Vagina (tissue), 2 donors: ENCODE measurements at places on chromosomes 7 and 10. TPM values are rescaled to one million over a fixed set of nuclear protein-coding genes. Genes with fewer than 3 reads are reported as not detected.

GRCh38 chr10:117217196-117217761 lies 20.0 kb downstream of the KCNK18 start:
- no peaks in the 10 kb centered on the region for H3K27me3 ChIP-seq
- DNase-seq, result no peak
- peaks cover 15% of the 10 kb centered on the region for H3K4me1 ChIP-seq
- peak overlapping the region; percentile 25 for H3K4me3 ChIP-seq
- H3K27ac ChIP-seq, result no peak overlapping the region

DNA sequence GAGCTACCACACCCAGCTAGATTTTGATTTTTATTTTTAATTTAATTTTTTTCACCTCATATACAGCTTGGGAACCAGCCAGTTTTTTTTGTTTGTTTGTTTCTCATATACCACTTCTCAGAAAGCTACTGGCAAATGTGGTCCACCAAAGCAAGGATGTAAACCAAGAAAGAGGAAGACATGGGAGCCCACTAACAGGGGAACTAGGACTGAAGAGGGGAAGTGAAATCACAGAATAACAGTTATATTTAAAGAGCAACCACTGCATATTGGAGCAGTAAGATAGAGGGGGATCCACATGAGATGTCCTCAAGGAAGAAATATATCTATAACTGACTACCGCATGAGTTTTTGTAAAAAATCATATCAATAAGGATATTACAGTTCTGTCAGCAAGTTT lies 10.5 kb downstream of the CPVL start:
- DNase-seq, result no peak
- H3K4me3 ChIP-seq, result no peak overlapping the region

- H3K27me3 ChIP-seq, result no peaks in the 10 kb centered on the region
- H3K27ac ChIP-seq, result no peak overlapping the region
- no peaks in the 10 kb centered on the region for H3K36me3 ChIP-seq
- DNase-seq, result no peak
Observed at GRCh38 chr10:65275296-65275695, 1650.5 kb upstream of the LRRTM3 start.

Gene TMEM196
- not detected for total RNA-seq

Gene ZNF37A
- total RNA-seq, result 14.5 TPM

Gene STK31
- 2.2 TPM for total RNA-seq
